C1 segment of cervical spinal cord (tissue), 14 donors: ENCODE measurements at places on chromosomes 1 and 21.
A peak's percentile ranks its signal among the peaks of the same experiment; 100 is the strongest.

- no peak for DNase-seq
These were observed 9.5 kb upstream of the TARS2 start for GRCh38 chr1:150477733-150478132.

DNA sequence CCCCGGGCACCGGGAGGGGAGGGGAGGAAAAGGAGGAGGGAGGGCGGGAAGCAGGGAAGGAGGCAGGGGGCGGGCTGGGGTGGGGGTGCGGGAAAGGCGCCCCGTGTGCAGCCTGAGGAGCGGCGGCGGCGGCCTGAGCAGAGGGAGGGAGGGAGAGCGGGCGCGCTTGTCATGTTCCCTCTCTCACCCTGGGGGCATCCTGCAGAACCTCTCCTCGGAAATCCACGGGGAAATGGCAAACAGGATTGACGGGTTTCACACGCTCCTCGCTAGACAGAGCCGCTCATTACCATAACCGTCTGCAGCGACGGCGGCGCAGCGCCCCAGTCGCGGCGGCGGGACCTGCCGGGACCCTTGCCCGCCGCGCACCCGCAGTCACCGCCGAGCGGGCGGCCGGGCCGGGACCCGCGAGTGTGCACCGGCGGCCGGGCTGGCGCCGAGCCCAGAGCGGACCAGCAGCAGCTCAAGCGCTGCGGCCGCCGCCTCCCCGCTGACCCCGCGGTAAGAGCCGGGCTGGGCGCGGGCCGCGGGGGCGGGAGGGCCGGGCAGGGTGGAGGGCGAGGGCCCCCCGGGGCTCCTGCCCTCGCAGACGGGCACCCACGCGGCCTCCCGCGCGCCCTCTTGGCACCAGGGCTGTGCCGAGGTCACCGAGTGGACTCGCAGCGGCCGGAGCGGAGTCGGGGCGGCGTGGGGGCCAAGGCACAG, at the start of gene SERTAD4:
Gene SERTAD4, plus strand, starts transcription at position 286 of the 705 bp plus-strand sequence. CDS start 5,165 bp downstream, outside the sequence.
- DNase-seq, result peak; percentile 84

- DNase-seq, result no peak
These were observed 68.3 kb upstream of the ST6GALNAC3 start for GRCh38 chr1:76006234-76006633.

- DNase-seq, result no peak
These were observed 103.0 kb downstream of the SSBP3 start for GRCh38 chr1:54302951-54303843.
